A673 (cell line): ENCODE measurements at places on chromosomes 1 and 21.

- no peak for DNase-seq
These were observed 11.7 kb upstream of the PTP4A2 start for GRCh38 chr1:31949862-31950261.

DNA sequence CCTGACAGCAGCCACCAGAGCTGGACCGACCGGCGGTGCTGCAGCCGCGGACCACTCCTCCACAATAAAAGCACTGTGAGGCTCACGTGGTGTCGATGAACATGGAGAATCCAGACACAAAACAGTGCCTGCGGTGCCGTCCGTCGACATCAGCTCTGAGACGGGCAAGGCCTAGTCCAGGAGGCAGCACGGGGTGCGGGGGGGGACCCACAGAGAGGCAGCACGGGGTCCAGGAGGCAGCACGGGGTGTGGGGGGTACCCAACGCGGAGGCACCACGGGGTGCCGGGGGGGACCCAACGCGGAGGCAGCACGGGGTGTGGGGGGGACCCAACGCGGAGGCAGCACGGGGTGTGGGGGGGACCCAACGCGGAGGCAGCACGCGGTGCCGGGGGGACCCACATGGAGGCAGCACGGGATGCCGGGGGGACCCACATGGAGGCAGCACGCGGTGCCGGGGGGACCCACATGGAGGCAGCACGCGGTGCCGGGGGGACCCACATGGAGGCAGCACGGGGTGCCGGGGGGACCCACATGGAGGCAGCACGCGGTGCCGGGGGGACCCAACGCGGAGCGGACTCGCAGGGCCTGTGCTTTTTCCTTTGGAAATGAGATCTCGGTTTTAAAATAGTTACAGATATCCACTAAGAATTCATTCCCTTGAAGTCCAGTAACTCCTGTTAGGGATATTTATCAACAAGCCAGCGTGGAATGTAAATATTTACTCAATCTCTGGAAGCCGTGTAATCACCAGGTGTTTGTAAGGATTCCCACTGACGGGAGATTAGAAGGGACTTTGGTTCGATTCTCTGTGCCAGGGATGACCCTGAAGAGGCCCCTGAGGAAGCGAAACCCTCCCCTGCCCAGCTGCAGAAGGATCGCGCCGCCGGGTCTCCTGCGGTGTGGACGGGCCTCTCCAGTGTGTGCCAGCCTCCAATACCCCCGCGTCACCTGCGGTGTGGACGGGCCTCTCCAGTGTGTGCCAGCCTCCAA lies 52.1 kb downstream of the COL6A1 start:
- no peak for DNase-seq

- DNase-seq: no peak
These were observed 21.5 kb upstream of the SMYD2 start for GRCh38 chr1:214259353-214259977.

DNA sequence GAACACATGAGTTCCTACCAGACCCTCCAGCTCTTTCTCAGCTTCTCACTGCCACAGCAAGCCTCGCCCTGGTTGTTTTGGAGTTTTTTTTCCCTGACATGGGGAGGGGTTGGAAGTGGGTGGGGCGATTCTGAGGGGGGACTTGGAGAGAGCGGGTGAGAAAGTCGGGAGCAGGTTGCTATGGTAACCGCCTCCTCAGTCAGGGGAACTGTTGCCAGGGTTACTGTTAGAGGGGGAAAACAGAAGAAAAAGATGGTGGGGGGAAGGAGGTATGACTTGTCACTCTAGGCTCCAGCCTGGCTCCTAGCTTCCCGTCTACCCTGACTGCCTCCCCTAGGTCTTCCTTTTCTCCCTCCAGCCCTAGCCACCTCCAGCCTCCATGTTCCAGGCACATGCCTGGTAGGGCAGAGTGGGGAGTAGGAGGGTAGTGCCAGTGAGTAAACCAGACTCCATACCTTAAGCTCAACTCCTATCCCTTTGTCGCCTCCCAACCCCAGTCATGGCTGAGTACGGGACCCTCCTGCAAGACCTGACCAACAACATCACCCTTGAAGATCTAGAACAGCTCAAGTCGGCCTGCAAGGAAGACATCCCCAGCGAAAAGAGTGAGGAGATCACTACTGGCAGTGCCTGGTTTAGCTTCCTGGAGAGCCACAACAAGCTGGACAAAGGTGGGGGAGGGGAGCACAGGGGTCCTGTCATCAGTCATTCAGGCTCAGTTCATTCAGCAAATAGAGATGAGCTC lies 6.0 kb downstream of the PEA15 start:
- no peak for DNase-seq

GRCh38 chr1:226825037-226825745 lies 45.2 kb upstream of the PSEN2 start:
- no peak for DNase-seq

DNA sequence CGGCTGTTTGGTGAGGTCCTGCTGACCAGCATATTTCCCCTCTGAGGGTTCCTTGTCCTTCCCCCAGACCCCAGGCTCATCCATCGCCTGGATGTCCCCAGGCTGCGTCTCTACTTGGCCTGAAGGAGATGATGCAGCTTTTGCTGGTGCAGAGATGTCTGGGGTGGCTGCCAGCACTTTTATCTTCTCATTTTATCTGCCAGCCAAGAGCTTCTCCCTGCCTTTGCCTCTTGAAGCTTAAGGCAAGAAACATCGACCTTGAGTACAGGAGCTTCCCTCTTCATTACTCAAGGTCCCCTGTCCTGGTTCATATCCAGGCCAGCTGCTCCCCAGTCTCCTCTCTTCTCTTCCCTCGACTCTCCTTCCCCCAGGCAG lies 9.2 kb upstream of the H6PD start:
- no peak for DNase-seq

GRCh38 chr1:151970626-151971025 lies 23.0 kb downstream of the S100A10 start:
- peak; percentile 45 for DNase-seq

- no peak for DNase-seq
These were observed 14.3 kb downstream of the NHLH2 start for GRCh38 chr1:115826628-115827027.

GRCh38 chr21:28089599-28090441 lies 902.9 kb downstream of the LTN1 start:
- DNase-seq: no peak

GRCh38 chr1:198649968-198650338 lies 11.1 kb downstream of the PTPRC start:
- DNase-seq: no peak

- no peak for DNase-seq
These were observed 175.4 kb upstream of the EDN2 start for GRCh38 chr1:41659903-41660302.

GRCh38 chr21:20882462-20883407 lies 115.5 kb upstream of the NCAM2 start:
- peak; percentile 66 for DNase-seq

DNA sequence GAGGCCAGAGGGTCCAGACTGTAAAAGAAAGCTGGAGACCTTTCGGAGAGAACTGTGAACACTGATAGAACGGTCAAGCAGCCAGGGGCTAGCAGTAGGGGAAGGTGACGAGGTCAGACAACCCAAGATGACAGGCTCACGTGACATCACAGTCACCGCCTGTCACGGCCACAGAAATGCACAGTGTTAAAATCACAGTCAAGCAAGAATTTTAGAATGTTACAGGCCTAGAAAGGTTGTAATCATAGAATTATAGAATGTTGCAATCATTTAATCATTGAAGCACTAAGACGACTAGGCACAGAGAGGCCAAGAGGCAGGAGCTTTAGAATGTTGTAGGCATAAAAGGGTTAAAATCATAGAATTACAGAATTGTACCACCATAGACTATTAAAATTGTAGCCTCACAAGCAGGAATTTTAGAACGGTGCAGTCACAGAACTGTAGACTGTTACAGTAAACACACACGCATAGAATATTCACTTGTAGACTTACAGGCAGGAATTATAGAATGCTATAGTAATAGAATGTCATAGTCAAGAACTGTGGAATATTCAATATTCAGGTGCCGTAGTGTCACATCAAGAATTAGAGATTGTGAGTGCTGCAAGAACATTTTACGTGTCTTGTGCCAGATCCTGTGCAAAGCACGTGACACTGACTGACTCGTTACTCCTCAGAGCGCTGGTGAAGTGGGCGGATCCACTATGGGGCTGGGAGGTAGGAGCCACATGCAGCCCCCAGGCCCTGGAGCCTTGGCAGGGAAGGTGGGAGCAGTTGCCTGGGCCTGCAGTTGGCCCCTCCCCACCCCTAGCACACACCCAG lies 118.1 kb downstream of the EPHB2 start:
- DNase-seq: no peak

DNA sequence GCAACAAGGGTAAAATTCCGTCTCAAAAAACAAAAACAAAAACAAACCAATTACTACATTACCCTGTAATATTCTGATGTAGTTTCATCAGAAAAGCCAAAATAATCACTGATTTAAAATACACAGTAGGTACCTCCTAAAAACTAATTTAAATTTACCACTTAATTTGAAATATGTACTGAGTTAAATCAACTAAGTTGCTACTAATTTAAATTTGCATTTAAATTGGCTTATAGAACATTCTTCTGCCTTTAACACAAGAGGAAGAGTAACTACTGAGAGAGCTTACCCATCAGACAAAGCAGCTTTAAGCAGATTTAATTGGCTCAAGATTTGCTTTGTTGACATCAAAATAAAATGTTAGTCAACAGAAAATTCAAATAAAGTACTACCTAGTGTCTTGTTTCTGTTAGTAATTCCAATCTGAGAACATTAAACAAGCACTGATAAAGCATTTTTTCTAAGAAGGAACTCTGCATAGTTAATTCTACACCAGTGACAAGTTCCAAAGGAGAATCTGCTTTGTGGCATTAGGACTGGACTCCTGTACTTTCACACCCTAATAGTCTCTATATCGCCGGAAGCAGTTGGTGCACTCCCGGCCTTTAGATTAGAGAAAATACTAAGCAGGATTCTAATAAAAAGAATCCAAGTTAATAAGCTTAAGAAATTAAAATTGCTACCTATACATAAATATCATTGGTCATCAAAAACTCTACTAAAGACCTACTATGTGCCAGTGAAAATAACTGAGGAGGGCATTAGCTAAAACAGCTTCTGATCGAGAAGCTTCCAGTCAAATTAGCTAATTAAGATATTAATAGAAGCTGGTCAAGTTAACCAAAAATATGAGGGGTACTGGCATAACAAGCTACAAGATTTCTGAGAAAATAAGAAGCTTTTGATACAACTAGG lies 8.4 kb downstream of the LUZP1 start:
- DNase-seq: no peak

GRCh38 chr1:70910013-70910412 lies 137.6 kb downstream of the PTGER3 start:
- DNase-seq: no peak

- DNase-seq: no peak
These were observed 18.1 kb downstream of the B3GALT5 start for GRCh38 chr21:39630827-39631226.

GRCh38 chr1:190906206-190906725 lies 428.6 kb upstream of the BRINP3 start:
- no peak for DNase-seq

- no peak for DNase-seq
These were observed 135.9 kb downstream of the HHAT start for GRCh38 chr1:210464519-210465039.

DNA sequence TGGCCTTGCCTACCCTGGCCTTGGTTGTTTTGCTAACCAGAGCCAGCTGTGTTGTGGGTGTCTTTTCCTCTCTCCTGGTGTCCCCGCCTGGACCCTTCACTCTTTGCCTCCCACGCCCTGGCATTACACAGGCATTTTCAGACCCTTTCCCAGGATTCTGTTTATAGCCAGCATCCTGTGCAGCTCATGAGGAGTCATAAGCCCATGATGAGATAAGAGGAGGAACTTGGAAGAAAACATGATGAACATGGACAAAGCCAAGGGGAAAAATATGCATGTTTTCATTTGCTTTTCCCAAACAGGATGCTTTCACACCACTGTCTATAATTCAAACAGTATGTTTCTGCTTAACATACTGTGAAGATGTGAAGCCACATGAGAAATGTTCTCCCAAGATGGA lies 18.7 kb upstream of the WARS2 start:
- no peak for DNase-seq

DNA sequence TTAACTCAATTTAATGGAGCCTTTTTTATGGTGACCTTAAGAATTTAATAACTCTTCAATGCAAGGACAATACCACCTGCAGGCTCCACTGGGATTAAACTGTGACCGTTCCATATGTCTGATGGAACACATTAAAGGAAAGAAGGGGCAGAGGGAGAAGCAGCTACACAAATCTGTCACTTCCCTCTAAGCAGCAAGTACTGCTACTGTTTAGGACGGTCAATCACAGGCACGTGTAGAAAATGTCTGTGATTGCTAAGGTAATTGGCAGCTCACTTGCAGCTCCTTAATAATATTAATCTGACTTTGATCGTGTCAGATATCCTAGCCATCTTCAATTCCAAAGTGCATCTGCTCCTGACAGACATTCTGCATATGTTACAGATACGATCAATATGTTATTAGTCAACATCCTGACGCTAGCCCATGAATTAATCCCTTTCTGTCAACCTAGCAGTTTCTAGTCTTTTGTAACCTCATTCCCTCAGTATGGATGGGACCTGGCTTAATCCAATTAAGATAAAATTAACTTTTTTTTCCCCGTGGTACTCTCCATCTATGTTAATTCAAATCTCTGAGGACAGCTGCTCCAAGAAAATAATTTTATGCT lies 1012.4 kb downstream of the AMY1C start:
- DNase-seq: no peak

GRCh38 chr1:114063544-114063943 lies 84.3 kb downstream of the OLFML3 start:
- no peak for DNase-seq

DNA sequence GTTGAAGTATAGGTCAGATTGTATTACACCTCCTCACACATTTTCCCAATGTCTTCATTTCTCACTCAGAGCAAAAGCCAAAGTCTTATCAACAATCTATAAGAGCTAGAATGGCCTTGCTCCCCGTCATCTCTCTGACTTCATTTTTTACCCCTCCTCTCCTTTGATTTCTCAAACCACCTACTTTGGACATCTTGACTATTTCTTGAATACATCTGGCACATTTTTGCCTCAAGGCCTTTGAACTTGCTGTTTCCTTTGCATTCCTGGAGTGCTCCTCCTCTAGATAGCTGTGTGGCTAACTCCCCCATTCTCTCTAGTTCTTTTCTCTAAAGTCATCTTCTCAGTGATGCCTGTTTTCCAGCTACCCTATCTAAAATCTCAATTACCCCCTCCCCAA lies 7.2 kb upstream of the XCL2 start:
- DNase-seq: no peak

- peak; percentile 24 for DNase-seq
These were observed 159.9 kb downstream of the ZBTB18 start for GRCh38 chr1:244210884-244211558.

GRCh38 chr1:15719381-15720120 lies 16.5 kb upstream of the SLC25A34 start:
- no peak for DNase-seq

GRCh38 chr1:200634261-200635122 lies 13.9 kb upstream of the KIF14 start:
- DNase-seq: no peak

GRCh38 chr1:37475380-37476086 lies 1.2 kb downstream of the ZC3H12A start:
- DNase-seq: no peak

- DNase-seq: no peak
These were observed 34.0 kb upstream of the GADD45A start for GRCh38 chr1:67651031-67651430.
